ENCODE measurements at places on chromosomes 11 and 22. TPM values are rescaled to one million over a fixed set of nuclear protein-coding genes. Genes with fewer than 3 reads are reported as not detected.

IFT27 gene
- total RNA-seq = 22.0 TPM

KRTAP5-2 gene
- not detected for total RNA-seq

SHISAL1 gene
- 4.9 TPM for total RNA-seq

CCDC87 gene
- total RNA-seq = 0.84 TPM

C11orf16 gene
- not detected for total RNA-seq

NXPE2 gene
- not detected for total RNA-seq

PAAF1 gene
- 11.3 TPM for total RNA-seq
